Heart left ventricle (tissue), 16 donors: ENCODE measurements at places on chromosomes 1 and 21. TPM values are rescaled to one million over a fixed set of nuclear protein-coding genes. Genes with fewer than 3 reads are reported as not detected.

GRCh38 chr1:183956559-183957188 is 80.9 kb downstream of the COLGALT2 start:
- H3K27ac ChIP-seq: peak overlapping the region; percentile 45
- H3K36me3 ChIP-seq: no peaks in the 10 kb centered on the region
- H3K4me3 ChIP-seq: no peak overlapping the region
- no peaks in the 10 kb centered on the region for H3K27me3 ChIP-seq
- DNase-seq: no peak

DNA sequence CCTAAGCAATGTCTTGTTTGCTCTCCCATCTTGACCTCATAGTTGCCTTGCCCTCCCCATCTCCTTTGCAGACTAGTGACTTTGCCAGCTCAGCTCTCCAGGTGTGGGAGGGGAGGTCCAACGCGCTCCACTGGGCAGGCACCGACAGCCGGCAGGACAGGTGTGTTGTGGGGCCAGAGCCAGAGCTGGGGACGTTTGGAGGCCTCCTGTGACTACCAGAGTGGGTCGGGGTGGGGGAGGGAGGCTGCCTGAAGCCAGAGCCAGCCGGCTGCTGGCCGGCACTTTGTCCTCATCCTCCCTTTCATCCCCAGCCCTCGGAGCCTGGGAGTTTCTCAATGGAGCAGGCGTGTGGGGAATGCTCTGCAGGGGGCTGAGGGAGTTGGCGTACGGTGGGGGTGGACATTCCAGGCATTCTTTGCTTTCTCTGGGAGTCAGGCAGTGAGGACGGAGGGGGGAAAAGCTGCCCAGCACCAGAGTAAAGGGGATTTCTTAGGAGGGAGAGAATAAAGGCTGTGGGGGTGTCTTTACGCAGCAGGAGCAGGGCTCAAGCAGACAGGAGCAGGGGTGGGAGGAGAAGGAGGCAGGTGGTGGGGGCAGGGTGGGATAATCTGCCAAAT is 20.2 kb downstream of the NUAK2 start:
- no peak for DNase-seq
- H3K4me1 ChIP-seq: peaks cover 5% of the 10 kb centered on the region
- H3K27ac ChIP-seq: no peak overlapping the region
- H3K27me3 ChIP-seq: no peaks in the 10 kb centered on the region

- no peaks in the 10 kb centered on the region for H3K4me1 ChIP-seq
- peaks cover 9% of the 10 kb centered on the region for H3K27me3 ChIP-seq
- H3K27ac ChIP-seq: no peak overlapping the region
- no peak overlapping the region for H3K4me3 ChIP-seq
Measured at GRCh38 chr1:108208724-108209446, 8.7 kb upstream of the SLC25A24 start.

- H3K36me3 ChIP-seq: no peaks in the 10 kb centered on the region
- H3K4me1 ChIP-seq: no peaks in the 10 kb centered on the region
- no peaks in the 10 kb centered on the region for H3K27me3 ChIP-seq
- no peak overlapping the region for H3K27ac ChIP-seq
- DNase-seq: no peak
- no peak overlapping the region for H3K4me3 ChIP-seq
Measured at GRCh38 chr21:20459838-20460237, 538.4 kb upstream of the NCAM2 start.

GRCh38 chr1:14929547-14930246 is 223.8 kb upstream of the TMEM51 start:
- H3K4me1 ChIP-seq: peaks cover 23% of the 10 kb centered on the region
- H3K27me3 ChIP-seq: peaks cover 19% of the 10 kb centered on the region
- H3K4me3 ChIP-seq: no peak overlapping the region
- H3K36me3 ChIP-seq: no peaks in the 10 kb centered on the region
- no peak overlapping the region for H3K27ac ChIP-seq

Gene ESPN
- 0.63 TPM for total RNA-seq

Gene VHLL
- total RNA-seq: not detected

Gene F3
- 82.8 TPM for total RNA-seq
